Nucleus accumbens (tissue), 56 donors: ENCODE measurements at places on chromosomes 3 and 15.
A peak's percentile ranks its signal among the peaks of the same experiment; 100 is the strongest.

GRCh38 chr15:84658788-84659411 lies 901 bp upstream of the NMB start:
- no peak for DNase-seq

DNA sequence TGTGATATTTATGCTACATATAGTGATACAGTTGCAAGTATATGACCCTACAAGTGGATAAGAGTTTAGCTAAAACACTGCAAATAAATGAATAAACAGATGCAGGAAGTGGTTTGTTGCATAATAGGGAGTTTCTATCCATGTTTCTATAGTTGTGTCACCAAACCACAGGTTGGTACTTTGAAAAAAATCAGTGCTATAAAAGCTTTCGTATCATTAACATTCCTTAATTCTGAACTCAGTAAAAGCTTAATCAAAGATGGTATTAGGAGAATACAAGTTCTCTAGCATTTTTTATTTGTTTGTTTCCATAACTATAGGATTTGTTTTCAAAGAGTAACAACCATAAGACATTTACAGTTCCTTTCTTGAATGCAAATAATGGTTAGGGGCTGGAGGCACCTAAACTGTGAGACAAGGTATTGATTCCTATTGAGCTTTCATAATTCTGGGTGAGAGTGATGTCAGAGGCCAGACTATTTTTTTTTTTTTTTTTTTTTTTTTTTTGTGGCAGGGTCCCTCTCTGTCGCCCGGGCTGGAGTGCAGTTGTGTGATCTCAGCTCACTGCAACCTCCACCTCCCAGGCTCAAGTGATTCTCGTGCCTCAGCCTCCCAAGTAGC lies 29.6 kb downstream of the CPOX start:
- DNase-seq: no peak

DNA sequence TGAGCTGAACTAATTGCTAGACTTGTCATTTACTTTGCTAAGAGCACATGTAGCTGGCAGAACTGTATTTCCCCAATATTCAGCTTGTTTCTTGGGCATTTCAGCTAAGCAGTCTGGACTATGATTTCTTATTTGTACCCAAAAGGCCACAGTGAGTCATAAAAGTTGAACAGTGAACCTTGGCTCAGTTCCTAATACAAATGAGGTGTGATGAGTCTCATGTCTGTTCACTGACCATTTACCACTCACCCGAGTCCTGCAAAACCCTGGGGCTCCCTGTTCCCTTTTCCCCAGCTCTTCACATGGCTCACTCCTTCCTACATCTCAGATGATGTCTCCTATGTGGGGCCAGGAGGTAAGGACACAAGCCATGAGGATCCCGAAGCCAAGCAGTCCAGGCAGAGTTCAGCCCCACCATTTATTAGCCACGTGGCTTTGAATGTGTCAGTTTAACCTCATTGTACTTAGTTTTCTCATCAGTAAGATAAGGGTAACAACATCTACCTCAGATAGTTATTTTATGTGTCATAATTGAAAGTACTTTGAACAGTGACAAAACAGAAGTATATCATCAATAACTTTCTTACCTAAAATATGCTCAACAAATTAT lies 239.3 kb downstream of the IL5RA start:
- no peak for DNase-seq

DNA sequence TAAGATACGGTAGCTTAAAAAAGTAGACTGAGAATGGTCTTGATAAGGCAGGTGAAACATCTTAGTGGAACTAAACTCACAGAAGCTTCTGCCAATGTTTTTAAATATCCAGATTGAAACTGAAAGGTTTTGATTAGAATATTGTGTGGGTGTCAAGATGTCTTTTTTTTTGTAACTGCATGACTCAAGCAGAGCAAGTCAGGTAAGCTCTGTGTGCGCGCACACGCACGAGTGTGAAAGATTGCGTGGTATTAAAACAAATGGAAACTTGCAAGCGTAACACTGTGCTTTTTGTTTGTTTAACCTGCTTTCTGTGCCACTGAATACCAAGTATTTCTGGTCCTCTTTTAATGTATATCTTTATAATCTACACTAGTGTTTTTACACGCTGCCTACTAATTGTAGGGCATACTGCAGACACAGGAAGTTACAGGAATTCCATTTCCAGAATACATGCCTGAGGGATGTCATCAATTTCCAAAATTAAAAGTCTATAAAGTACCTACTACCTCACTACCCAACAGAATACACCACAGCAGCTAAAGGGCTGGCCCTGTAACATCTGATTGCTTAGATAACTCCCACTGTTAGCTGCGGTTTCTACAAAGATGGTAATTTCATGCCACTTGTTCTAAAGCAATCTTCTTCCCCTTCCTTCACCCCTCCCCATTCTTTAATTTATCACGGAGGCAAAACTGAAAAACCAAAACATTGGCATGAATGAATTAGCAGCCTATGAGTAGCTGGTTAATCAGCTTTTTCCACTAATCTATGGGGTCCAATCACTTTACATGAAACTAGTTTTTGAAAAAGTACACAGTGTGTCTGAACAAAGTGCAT lies 472.8 kb downstream of the SHQ1 start:
- DNase-seq: peak; percentile 25

DNA sequence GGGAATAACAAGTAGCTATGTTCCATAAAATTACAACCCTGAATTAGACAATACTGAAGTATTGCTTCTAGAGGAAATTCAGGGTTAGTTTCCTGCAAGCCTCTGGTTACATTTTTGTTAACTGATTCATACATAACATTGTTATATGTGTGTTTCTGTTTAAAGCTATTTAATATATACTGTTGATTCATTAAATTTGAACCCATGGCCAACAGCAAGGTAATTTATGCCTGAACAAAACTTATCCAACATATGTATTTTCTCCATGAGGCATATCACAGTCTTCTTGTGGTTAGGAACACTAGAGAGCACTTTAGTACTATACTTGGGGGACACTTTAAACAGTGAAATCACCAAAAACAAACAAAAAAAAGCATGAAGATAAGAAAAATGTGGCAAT lies 47.7 kb upstream of the PTX3 start:
- DNase-seq: no peak

DNA sequence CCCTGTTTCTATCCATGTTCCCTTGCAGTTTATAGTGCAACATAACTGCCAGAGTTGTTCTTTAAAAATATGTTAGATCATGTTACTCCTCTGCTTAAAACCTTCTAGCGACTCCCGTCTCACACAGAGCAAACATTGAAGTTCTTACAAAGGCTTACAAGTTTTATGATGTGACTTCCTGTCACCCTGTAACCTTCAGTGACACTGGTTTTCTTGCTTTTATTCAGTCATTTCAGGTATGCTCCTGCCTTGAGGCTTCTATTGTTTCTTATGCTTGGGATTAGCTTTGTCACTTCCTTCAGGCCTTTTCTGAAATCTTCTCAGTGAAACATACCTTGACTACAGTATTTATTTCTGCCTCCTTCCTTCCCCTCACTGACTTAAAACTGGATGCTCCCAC lies 252.1 kb downstream of the DOCK3 start:
- DNase-seq: no peak

GRCh38 chr3:166071-166470 lies 30.5 kb upstream of the CHL1 start:
- DNase-seq: no peak

DNA sequence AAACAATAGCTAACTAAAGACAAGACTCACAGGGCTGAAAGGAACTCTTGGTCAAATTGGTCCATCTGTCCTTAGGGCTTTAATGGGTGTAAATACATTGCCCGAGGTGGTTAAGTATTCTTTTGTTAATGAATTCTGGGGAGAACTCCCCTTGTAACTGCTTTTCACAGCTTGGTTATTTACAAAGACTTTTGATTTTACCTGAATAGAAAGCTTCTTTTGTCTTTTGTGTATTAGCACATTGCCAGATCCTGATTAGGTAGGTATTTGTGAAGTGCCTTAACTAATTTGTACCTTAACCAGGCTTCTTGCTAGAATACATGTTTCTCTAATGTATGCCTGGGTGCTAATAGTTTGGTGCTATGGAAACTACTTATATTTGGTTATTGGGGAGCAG lies 14.0 kb downstream of the CHD2 start:
- no peak for DNase-seq

DNA sequence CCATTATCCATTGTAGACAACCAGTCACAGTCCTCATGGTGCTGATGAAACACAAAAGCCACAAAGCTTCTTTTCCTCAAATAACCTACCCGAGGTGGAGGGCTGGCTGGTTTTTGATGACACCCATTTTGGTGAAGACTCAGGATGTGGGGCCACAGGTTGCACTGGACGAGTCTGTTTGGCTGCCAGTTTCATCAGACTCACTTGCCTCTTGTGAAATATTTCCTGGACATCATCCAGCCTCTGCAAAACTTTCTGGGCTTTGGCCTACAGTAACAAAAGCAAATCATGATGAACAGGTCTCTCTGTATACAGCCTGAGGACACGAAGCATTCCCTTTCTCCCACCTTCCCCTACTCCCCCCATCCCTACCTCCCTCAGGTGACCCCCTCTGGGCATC lies 42.2 kb downstream of the B3GNT5 start:
- no peak for DNase-seq

DNA sequence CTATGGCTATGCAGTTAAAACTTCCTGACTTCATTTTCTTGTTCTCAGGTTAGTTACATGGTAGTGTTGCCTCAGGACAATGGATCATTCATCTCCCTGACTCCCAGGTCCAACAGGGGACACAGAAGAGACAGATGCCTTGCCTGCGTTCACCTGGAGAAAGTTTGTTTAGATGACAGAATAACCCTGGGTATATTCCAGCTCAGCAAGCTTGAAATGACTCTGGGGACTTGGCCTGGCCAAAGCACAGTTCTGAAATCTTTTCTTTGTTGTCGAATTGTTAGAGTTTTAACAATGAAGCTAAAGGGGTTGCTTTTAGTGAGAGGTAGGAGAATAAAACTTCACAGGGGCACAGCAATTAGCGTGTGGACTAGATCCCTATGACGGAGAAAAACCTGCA lies 206.1 kb downstream of the PDZRN3 start:
- DNase-seq: no peak

- DNase-seq: no peak
Observed at GRCh38 chr3:38585791-38586420, 63.6 kb downstream of the SCN5A start.

- peak; percentile 47 for DNase-seq
Observed at GRCh38 chr3:39106851-39107387, 508 bp downstream of the GORASP1 start.

DNA sequence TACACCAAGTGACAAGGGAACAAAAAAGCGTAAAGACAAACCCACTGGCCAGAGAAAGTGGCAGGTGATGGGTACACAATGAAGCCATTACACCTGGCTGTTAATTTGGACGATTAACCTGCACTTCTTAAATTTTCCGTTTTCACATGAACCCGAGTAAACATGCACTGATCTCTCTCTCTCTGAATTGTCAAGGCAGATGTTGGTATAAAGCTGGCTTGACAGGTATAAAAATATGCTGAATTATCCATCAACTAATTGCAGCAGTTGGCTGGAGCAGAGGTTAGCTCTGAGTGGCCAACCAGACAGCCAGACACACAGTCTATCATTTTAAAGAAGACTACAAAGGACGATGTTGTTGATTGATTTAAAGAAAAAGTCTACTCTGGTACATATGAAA lies 561.7 kb upstream of the ALCAM start:
- no peak for DNase-seq

- DNase-seq: no peak
Observed at GRCh38 chr3:175743733-175744400, 884.7 kb downstream of the NAALADL2 start.
